ENCODE measurements at places on chromosomes 13 and 19. TPM values are rescaled to one million over a fixed set of nuclear protein-coding genes. Genes with fewer than 3 reads are reported as not detected.

GRCh38 chr13:42420304-42420703 lies 148.4 kb downstream of the AKAP11 start:
- DNase-seq, result peak; percentile 71

- DNase-seq, result no peak
These were observed 521.0 kb downstream of the SUCLA2 start for GRCh38 chr13:47480121-47480520.

- peak; percentile 92 for DNase-seq
These were observed at the start of gene LMTK3 for GRCh38 chr19:48511800-48512503. Gene LMTK3 (minus strand): TSS chr19:48511835. CDS start chr19:48511576, 259 bp downstream.

DNA sequence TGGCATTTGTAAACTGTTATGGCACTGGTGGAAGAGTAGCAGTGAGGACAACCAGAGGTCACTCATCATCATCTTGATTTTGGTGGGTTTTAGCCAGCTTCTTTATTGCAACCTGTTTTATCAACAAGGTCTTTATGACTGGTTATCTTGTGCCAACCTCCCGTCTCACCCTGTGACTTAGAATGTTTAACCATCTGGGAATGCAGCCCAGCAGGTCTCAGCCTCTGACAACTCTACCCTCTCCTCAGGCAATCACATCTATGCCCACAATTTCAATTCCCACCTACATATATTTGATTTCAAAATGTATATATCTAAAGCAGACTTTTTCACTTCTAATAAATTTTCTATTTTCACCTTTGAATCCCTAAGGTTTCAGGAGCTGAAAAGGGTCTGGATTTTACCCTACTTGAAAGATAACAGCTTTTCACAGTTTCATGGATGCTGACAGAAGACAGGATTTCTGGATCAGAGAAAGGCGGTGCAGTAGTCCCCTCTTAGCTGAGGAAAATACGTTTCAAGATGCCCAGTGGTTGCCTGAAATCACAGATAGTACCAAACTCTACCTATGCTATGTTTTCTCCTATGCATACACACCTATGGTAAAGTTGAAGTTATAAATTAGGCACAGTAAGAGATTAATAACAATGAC lies 1171.8 kb downstream of the DIAPH3 start:
- no peak for DNase-seq

YIF1B gene
- 84.7 TPM for total RNA-seq

GRCh38 chr19:54229146-54229545 lies 6.3 kb upstream of the LILRB3 start:
- DNase-seq, result peak; percentile 56

DNA sequence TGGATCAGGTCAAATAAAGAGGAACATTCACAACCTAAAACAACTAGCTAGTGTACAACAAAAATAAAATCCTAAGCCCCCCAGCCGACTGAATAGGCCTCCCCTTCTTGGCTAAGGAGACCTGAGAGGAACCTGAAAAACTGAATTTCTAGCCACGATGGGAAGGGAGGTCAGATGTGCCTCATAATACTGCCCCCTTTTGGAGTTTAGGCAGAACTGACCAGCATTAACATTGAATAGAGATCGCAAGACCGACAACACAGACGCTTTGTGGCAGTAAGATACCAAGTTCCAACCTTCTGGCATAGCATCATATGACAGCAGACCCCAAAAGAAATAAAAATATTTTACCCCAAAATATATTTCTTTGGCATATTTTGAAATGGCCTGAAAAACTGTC lies 15.9 kb downstream of the CBY2 start:
- no peak for DNase-seq

DNA sequence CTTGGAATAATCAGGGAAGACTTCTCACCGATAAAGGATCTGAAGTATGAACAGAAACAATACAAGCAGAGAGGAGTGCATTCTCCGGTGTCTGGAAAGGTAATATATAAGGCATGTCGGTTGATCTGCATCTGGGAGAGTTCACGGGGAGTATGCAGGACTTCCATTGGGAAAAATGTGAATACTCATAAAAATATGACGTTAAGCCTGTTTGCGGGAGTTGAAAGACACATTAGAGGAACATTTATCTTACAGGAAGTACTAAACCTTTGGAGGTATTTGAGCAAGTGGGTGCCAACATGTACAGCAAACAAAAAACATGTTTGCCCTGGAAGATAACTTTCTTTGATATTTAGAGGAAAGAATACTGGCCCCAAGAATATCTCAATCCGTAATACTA lies 286.8 kb downstream of the SLITRK6 start:
- no peak for DNase-seq

GRCh38 chr19:43754503-43755255 lies at the start of gene SMG9:
Gene SMG9 (minus strand): TSS chr19:43754962. CDS start chr19:43750741, 4,221 bp downstream.
- peak; percentile 100 for DNase-seq

GRCh38 chr13:33284031-33284430 lies 1.5 kb downstream of the STARD13 start:
- no peak for DNase-seq

GRCh38 chr19:15297416-15298224 lies 34.7 kb downstream of the BRD4 start:
- peak; percentile 69 for DNase-seq

VAV1 gene
- 78.9 TPM for total RNA-seq

- DNase-seq, result peak; percentile 58
These were observed 16.1 kb upstream of the IRGC start for GRCh38 chr19:43699506-43700394.

GGN gene
- 1.0 TPM for total RNA-seq

DNA sequence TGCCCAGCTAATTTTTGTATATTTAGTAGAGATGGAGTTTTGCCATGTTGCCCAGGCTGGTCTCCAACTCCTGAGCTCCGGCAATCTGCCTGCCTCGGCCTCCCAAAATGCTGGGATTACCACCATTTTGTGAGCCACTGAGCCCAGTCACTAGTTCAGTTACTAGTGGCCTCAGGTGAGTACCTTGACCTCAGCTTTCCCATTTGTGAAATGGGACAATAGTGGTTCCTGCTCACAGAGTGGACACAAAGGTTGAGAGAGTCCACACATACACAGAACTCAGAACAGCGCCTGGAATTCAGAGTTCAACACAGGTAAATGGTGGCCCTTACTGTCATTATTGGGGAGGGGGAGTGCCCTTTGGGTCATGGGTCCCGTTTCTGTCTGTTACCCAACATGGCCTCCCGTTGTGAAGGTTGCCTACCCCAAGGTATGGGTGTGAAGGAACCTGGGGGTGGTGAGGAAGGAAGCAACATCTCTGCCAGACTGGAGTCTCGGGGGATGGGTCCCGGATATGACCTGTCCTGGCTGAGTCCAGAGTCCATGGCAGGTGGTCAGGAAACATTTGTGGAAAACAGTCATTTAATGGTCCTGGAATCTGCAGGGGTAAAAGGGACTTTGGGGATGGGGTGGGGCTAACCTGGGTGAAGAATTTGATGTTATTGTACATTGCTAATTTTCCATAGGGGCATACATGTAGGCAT lies 11.7 kb upstream of the IRGC start:
- DNase-seq, result no peak
